Muscle of leg (tissue), 16 donors: ENCODE measurements at places on chromosomes 5 and 9. TPM values are rescaled to one million over a fixed set of nuclear protein-coding genes. Genes with fewer than 3 reads are reported as not detected.

Gene FAM151B
- total RNA-seq = 5.7 TPM

DNA sequence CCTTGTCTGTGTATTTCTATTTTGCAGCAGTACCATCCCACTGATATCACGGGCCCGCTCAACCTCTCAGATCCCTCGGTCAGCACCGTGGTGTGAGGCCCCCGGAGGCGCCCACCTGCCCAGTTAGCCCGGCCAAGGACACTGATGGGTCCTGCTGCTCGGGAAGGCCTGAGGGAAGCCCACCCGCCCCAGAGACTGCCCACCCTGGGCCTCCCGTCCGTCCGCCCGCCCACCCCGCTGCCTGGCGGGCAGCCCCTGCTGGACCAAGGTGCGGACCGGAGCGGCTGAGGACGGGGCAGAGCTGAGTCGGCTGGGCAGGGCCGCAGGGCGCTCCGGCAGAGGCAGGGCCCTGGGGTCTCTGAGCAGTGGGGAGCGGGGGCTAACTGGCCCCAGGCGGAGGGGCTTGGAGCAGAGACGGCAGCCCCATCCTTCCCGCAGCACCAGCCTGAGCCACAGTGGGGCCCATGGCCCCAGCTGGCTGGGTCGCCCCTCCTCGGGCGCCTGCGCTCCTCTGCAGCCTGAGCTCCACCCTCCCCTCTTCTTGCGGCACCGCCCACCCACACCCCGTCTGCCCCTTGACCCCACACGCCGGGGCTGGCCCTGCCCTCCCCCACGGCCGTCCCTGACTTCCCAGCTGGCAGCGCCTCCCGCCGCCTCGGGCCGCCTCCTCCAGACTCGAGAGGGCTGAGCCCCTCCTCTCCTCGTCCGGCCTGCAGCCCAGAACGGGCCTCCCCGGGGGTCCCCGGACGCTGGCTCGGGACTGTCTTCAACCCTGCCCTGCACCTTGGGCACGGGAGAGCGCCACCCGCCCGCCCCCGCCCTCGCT, 1.9 kb downstream of the LRRC26 start:
- DNase-seq = no peak

DNA sequence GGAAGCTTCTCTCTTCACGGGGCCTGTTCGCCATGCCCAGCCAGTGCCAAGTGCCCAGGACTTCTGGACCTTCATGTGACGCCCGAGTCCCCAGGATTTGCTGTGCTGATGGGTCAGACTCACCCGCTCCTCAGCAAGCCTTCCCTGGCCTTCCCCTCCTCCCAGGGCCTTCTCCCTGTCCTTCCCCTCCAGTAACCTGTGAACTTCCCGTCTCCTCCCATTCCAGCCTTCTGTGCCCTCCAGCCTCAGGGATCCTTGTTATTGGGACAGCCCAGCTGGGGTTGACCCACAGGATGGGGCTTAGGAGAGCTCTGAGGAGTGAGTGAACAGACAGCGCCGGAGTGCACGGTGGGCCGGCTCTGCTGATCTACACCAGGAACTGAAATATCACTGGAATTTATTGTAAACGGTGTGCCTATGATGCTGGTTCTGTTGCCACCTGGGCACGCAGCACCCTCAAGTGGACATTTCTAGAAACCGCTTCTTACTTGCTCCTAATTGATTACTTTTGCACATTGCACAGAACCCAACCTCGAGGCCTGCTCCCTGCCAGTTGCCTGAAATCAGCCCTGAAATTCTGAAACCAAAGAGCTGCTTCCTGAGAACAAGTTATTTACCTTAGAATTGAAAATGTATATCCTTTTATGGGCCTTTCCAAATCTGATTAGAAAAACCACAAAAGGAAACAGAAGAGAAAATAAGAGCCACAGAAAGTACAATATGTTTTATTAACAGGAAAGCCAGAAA, 1.5 kb downstream of the SPAAR start:
- DNase-seq = peak; percentile 33

DNA sequence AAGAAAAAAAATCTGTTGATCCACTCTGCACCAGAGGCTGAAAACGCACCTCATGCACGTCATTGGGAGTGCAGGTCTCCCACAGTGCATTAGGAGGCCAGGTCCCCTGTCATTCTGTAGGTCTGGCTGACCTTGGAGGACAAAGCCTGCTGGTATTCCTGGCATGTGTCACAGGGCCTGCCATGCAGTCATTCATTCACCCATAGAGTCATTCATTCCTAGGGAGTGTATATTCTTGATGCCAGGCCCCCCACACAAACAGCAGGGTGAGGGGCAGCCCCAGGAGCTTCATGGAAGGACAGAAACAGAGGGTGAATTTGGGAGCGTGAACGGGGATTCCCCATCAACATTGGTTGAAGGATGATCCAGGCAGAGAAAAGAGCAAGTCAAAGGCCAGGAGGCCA, 2.2 kb downstream of the GBGT1 start:
- DNase-seq = no peak

DNA sequence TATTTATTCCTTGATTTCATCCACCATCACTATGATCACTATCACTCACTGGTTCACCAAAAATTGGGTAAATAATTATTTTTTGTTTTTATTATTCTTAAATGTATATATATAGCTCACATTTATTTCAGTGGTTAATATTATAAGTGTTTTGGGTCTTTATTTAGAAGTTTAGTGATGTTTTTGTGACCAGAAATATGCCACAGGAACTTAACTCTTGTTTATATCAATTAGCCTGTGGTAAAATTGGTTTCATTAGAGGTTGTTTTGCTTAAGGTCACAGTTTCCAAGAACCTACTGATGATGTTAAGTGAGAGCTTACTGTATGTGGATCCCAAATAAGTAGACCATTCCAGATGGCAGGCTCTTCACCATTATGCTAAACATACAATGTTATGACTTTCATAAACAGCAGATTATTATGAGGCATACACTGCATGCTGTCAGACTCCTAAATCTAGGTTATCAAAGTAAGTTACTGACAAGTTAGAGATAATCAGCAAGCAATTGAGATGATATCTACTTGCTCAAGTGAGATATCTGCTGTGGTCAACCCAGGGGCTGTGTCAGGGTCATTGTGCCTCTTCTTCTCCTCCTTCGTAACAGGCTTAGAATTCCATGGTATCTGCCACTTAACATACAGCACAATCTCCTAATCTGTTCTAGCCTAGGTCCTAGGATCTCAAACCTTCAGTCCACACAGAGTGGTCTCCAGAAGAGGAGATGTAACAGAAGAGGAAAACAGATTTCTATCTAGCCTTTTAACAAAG, 57.6 kb downstream of the NR3C1 start:
- no peak for DNase-seq

- DNase-seq = peak; percentile 35
These were observed 4.1 kb upstream of the DNAJB5 start for GRCh38 chr9:34985311-34985899.
